Cortex of kidney (tissue), 1 donor: ENCODE measurements at places on chromosomes 3 and 15.

GRCh38 chr3:165529451-165529850 is 307.8 kb downstream of the BCHE start:
- no peak for DNase-seq

GRCh38 chr15:44034334-44034733 is 160.7 kb downstream of the FRMD5 start:
- no peak for DNase-seq

DNA sequence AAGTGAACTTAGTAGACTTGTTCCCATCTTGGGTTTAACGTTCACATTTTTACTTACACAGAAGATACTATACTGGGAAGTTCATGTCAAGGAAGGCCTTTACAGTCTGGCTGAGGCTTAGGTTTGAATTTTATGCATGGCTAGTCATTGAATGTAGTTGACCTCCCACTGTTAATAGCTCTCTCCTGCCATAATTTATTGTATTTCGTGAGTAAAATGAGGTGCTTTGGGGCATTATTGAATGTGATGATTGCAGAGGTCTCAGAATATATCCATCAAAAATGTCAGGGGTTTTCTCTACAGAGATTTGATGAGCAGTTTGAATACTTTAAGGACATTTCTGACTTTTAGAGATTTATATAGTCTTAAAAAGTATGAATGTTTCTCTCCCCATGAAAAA is 356.6 kb upstream of the GRM7 start:
- no peak for DNase-seq

DNA sequence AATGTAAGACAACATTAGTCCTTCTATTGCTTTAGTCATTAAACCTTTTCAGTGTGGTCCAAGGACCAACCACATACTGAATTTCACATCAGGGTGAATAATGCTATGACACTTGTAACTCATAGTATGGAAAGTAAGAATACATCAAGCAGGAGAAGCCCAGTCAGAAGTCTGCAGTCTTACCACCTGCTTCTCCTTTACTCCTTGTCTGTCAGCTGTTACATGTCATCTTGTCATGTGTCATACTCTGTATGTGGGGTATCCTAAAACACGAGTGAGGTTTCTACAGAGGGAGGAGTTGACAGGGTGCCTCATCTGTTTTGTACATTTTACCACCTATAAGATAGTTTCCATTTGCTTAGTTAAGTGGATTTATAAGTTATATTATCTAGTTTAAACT is 32.8 kb upstream of the EID1 start:
- DNase-seq = no peak

DNA sequence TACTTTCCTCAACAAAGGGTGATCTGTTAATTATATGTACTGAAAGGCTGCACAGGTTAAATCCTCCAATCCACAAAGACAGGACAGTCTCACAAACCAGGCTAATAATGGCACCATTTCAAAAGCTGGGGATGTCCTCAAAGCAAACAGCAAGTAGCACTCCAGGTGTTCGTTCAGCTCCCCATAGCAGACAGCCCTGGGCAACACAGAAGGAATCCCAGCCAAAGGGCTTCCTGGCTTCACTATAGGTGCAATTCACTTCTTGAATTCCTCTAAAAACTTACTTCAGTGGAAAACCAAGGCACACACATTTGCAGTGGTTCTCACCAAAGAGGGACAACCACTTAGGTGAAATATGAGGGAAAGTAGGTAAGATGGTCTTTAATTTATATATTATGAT is 166.7 kb downstream of the CTNNB1 start:
- no peak for DNase-seq

GRCh38 chr3:184077881-184078280 is 19.0 kb upstream of the HTR3E start:
- no peak for DNase-seq

GRCh38 chr3:31729082-31729481 is 196.4 kb downstream of the STT3B start:
- no peak for DNase-seq

GRCh38 chr3:34268032-34268709 is 469.7 kb downstream of the PDCD6IP start:
- DNase-seq = no peak

GRCh38 chr15:39787479-39787878 is 4.8 kb upstream of the FSIP1 start:
- no peak for DNase-seq

DNA sequence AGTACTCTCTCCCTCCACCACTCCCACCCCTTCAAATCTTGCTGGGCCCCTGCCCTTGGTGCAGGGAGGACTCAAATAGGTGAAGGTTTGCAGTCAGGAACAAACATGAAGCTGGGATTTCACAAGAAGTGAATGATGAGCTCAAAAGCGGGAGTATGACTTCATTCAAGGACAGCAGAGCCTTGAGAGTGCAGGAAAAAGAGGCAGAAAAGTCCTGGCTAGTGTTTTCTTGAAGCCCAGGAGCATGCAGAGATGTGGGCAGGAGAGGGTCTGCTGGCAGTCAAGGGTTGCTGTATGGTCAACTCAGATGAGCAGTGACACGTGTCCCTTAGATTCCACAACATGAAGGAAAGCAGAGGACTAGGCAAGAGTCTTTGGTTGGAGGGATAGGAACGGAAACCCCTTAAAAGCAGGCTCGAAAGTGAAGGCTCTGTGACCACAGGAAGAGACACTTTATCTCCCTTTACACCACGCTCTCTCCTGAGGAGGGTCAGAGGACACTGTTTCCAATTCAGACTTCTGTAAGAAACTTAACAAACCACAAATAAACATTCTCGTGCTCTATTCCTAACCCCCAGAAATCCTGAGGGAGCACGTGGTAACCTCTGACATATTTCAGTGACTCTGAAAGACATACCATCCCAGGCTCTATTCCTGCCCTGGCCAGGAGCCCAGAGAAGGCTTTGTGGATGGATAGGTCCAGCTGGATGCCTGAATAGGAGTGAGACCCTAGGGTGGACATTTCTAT is 168.0 kb upstream of the NDN start:
- no peak for DNase-seq

DNA sequence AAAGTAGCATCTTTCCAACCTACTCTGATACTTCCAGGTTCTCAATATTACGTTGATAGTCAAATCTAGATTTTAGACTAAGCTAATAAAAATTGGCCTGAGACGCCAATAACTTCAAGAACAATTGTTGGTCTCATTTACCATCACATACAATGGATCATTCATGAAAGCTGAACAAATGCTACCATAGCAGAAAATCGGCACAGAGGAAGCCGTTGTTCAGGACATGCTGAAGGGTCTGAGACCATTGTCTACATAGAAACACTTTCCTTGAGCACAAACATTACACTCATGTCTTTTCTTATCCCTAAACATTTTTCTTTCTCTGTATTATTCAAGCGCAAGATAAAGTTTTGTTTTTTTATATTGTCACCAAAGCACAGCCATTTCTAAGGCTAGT is 37.2 kb upstream of the FHIT start:
- no peak for DNase-seq

GRCh38 chr3:56314842-56315241 is 153.4 kb downstream of the ERC2 start:
- DNase-seq = no peak

- DNase-seq = no peak
Measured at GRCh38 chr15:58704155-58704865, 45.2 kb downstream of the ADAM10 start.

- DNase-seq = no peak
Measured at GRCh38 chr3:102510663-102511062, 75.8 kb downstream of the ZPLD1 start.

DNA sequence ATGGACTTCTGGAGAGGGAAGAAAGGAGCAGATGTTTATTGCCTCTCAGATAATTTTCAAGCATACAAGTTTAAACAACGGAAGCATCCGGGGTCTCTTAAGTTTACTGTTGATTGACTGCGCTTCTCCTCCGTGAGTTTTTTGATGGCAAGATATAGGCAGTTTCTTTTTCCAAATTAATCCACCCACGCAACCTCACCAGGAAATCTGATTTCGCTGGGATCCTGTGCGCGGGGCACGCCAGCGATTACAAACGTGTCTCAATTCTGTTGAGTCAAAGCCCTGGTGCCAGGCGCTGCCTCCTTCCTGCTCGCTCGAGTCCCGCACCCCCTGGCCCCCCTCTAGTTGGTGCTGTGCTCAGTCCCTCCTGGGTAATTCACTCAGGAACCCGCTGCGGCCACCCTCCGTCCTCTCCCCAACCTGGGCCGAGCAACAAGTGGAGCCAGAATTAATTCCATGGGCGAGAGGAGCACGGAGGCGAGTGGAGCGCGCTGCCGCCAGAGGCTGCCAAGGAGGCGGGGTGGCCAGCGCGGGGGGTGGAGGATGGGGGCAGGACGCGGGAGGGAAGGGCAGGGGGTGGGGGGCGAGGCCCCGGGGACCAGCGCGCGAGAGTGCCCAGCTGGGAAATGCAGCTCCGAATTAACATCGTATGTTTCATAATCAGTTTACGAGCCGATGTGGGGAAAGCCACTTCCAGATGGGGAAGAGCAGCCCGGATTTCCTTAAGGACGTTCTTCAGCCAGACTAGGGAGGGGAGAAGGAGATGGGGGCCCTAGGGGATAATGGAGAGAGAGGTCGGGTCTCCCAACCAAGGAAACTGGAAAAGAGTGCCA is 6.0 kb downstream of the WNT5A start:
- no peak for DNase-seq

DNA sequence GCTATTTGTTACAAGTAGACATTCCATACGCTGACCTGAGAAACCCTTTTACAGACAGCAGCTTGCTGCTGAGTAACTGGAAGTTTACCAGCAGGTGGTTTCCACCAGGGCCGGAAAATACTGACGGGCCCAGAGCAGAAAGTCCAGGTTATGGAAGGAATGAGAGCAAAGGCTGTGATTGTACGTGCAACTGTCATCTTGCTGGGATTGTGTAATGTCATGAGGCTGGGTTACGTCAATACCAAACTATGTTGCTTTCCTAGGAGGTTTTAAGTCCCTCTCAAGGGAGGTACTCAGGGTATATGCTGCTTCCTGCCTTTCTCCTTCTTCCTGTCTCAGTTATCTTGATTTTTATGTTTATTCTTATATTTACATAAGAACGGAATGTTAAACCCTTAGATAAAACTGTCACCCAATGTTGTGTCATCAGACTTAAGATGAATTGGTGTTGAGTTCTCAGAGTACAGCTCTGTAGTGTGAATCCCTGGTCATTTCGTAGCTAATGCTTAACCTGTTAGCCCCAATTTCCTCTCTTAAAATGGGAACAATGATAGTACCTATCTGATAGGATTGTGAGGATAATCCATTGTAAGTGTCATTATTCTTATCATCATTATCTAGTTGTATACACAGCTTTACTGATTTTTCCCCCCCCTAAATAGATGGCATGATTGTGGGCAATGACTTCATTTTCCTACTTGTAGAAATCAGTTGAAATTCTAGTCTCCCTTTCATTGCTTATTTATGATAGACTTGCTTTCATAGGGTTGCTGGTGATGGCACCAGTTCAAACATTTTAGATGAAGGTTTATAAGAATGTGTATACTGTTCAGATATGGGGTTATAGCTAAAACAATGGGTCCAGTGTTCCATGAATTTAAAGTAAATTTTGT is 101.4 kb downstream of the FNDC3B start:
- DNase-seq = no peak

GRCh38 chr3:187041362-187042307 is 97.7 kb downstream of the RPL39L start:
- no peak for DNase-seq

GRCh38 chr15:35784745-35785144 is 238.8 kb upstream of the DPH6 start:
- DNase-seq = no peak

DNA sequence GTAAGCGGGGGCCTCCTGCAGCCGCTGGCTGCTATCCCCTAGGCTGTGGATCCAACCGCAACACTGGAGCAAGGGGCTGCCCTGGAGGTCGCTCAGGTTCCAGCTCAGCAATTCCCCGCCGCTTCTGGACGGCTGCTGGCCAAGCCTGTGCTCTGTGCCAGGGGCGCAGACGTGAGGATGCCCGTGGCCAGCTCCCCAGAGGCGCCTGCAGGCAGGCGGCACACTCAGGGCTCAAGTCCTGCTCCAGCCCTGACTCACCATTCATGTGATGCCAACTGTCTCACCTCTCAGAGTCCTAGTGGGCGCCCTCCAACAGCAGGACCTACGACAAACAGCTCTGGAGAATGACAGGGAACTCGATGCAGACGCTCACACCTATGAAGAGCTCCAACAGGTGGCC is 31.6 kb downstream of the KLHL25 start:
- no peak for DNase-seq

DNA sequence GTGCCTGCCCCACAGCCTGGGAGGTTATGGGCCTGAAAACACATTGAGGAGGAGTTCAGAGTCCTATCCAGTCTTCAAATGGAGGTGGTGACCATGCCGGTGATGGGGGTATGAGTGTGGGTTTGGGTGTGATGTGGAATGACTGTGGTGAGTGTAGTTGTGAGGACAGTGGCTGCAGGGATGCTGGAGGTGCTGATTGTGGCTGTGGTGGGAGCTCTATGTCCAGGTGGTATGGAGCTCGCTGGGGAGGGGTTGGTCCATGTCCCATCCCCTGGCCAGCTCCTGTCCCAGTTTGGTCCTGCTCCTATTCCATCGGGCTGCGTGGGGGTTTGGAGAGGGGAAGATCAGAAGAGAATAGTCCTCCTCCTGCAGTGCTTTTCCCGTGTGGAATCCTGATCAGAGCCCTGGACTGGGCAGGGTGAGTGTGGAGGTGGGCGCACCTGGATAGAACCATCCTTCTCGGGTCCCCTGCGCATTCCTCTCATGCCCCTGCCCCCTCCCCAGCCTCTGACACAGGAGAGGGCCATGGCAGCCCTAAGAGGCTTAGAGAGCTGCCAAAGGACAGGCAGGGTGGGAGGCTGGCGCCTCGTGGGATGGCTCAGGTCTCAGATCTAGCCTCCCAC is 23.0 kb upstream of the GOLGA6C start:
- no peak for DNase-seq

DNA sequence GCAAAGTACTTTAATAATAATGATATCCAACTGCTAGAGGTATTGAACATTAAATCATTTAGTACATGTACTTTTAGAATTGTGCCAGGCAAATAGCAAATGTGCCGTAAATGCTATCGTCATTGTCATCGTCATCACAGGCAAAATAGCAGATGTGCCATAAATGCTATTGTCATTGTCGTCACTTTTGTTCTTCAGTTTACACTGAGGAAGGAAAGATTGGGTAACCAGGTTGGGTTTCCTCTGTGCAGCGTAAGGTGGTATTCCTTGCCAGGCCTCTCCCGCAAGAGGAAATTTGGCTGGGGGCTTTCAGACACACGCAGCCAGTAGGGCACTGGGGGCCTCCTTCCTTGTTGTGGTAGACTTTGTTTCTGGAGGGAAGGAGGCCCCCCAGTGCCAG is 26.4 kb downstream of the ABHD17C start:
- DNase-seq = no peak

DNA sequence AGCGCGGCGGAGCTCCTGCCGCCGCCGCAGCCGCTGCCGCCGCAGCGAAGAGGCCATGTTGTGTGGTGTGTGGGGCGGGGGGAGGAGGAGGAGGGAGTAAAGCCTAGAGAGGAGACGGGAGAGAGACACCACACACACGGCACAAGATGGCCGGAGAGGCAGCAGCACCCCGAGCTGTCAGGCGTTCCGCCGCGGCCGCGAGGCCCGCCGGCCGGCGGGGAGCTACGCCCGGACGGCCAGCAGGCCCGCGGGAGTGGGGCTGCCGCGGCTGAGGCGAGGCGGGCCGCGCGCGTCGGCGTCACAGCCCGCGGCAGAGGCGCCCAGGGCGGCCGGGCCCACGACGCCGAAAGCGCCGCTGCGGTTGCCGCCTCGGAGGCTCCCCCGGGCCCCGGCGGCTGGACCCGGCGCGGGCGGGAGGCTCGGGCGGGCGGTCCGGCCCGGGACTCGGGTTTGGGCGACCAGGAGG is 17.4 kb upstream of the CHD2 start:
- DNase-seq = no peak

GRCh38 chr15:65762914-65763787 is 28.9 kb downstream of the DENND4A start:
- DNase-seq = no peak
